RPMI8226 (cell line): ENCODE measurements at places on chromosomes 11 and 22.
A peak's percentile ranks its signal among the peaks of the same experiment; 100 is the strongest.

DNA sequence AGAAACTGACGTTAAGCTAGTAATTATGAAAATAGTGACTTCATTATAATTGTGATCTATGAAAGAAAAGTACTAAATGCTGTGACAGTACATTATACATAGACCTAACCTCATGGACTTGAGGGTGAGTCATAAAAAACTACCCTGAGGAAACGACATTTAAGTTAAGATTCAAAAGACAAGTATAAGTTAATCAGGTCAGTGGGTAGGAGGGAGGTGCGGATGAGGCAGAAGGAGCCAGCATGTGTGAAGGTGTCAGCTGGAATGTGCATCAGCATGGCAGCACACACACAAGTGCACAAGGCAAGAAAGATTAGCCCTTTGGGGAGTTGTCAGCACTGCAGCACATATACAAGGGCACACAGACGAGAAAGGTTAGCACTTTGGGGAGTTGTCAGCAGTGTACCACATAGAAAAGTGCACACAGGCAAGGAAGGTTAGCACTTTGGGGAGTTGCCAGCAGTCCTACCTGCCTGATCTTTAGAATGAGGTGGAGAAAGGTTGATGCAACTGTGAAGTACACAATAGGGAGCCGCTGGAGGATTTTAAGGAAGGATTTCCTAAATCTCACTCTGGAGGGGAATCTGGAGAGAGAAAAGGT, 31.6 kb upstream of the CAVIN3 start:
- DNase-seq = no peak

DNA sequence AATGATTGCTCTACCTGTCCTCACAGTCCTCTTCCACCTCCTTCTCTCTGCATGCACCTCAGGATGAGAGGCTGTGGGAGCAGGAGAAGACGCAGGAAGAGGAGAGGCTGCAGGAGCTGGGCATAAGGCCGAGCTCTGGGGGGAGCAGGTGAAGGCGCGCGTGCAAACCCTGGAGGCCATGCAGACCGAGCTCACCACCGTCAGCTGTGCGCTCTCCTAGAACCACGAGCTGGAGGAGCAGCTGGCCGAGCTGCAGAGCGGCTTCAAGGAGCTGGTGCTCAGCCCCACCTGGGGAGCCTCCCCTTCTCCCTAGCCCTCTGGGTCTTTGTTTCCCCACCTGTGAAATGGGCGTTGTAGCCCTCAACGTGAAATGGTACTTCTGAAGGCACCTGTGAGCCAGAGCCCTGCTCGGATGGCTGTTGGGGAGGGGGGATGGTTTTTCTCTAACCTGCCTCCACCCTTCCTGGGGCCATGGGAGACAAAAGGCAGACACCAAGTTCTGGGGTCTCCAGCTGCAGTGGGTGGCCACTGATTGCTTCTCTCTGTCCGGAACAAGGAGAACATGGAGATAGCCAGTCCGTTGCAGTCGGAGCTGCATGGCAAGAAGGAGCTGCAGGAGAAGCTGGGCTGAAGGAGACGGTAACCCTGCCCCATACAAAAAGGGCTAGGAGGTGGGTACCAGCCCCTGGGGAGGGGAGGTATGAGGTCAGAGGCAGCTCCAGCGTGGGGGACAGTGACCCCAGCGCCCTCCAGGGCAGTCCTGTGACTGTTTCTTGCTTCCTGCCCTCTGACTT, 65.2 kb upstream of the A4GALT start:
- no peak for DNase-seq

- DNase-seq = no peak
These were observed 83.6 kb downstream of the INSC start for GRCh38 chr11:15198284-15198683.

GRCh38 chr11:134164490-134165370, 59.0 kb downstream of the NCAPD3 start:
- no peak for DNase-seq

GRCh38 chr22:22752556-22753477, 108.4 kb downstream of the GGTLC2 start:
- no peak for DNase-seq

DNA sequence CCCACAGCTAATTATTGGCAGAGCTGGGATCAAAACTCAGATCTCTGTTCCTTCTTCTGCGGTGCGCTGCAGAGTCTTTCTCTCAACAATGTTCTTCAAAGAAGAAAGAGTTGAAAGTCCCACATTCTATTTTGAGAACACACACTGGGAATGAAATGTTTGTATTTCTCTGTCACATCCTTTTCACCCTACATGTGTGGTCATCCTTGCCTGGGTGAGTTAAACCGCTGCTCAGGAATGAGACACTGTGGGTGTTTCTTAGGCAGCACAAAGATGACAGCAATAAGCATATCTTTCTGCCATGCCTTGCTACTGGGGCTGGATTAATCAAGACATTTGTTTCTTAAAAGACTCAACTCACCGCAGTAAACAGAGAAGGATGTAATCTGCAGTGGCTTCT, 222.6 kb downstream of the LARGE1 start:
- DNase-seq = no peak

- DNase-seq = no peak
These were observed 2.7 kb downstream of the RNF169 start for GRCh38 chr11:74751303-74751702.

DNA sequence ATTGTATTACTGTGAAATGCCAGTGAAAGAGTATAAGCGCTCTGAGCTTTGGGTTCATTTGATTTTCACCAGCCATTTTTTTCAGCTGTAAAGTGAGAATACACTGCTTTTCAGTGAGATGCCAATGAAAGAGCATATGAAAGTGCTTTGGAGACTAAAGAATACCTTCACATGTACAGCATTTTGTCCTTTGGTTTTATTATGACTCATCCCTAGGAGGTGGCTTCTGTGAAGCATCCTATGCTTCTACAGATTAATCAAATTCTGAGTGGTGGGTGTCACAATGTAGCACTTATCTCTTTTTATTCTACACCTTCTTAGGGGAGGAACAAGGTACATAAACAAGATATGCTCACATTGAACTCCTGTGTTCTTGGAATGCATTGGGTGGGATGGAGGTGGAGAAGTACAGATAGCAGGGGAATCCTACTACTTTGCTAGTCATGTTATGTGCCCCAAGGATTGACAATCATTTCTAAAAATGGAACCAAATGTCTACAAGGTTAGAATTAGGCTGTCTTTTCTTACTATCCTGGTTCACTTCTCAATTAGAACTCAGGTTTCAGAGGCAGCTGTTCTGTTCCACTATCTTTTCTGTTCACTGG, 18.7 kb downstream of the TRIM44 start:
- DNase-seq = no peak

- DNase-seq = no peak
These were observed 80.1 kb downstream of the EMSY start for GRCh38 chr11:76524919-76525318.

DNA sequence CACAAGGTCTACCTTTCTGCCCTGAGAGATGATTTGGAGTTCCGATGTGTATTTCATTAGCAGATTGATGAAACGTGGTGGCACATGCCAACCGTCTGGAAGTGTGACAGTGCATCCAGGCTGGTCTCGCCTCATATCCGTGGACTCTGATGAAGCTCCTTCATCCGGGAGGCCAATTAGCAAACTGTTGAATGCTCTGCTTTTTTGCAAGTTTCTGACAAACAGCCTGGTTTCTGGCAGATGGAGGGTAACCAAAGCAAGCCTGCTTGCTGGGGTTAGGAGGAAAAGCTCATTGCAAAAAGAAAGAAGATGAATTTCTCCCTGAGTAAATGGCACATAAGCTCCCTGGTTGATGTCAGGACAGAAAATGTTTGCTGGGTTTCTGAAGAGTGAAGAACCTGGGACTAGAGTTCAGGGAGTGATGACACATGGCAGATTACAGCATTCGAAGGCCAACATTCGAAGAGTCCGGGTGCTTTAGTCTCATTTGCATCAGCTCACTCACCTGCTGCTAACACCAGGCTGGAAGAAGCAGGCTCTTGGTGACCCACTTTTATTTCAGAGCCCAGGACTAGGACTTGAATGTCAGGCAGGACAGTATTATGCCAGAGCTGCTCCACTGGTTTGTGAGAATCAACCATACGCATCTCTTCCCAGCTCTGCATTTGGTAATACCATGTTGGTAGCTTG, 135.9 kb upstream of the TTC12 start:
- DNase-seq = no peak

DNA sequence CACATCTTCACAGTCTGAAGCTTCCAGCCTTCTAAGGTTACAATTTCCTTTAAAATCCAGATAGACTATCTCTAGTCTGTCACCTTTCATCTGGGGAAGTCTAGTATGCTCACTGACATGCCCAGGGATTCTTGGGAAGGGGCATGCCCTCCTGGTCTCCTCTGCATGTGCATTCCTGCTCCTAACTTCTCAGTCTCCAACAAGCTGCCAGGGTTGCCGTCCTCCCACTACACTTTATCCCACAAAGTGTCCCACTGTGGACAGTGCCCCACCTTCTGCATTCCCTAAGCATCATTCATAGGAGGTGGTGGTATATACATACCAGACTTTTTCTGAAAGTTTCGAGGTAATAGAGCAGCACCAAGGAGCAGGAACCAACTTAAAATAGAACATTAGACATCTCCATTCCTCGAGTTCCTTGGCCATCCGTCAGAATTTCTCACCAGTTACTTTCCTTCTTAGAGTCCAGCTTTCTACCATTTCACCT, 28.7 kb downstream of the EIF3F start:
- DNase-seq = no peak

- peak; percentile 90 for DNase-seq
These were observed 39.6 kb downstream of the NUMA1 start for GRCh38 chr11:72040491-72041363.

DNA sequence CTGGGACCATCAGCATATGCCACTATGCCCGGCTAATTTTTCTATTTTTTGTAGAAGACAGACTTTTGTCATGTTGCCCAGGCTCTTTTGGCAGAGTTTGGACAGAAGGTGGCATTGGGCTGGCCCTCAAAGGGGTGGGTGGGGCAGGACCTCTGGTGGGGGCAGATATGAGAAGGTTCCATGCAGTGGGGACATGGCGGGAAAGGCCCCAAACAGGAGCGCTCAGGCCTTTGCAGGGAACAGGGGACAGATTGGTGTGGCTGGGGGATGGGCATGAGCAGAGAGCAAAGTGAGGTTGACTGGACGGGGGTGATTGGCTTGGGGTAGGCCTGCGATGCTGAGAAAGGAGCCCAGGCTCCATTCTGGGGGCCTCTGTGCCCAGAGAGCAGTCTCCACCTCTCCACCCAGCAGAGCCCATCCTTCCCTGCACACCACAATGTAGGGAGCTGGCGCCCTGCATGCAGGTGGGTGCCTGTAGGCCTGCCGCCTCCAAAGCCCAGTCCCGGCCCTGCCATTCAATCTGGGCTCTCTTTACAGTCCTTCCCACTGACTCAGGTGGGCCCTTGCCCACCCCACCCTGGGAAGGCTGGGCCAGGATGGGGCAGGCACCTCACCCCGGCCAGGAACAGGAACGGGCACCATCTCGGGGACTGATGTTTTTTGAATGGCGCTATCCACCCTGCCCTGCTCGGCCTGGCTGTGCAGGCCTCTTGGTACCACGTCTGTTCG, 98.7 kb downstream of the MORC2 start:
- no peak for DNase-seq

GRCh38 chr11:61657566-61658290, 22.5 kb upstream of the DAGLA start:
- DNase-seq = no peak

DNA sequence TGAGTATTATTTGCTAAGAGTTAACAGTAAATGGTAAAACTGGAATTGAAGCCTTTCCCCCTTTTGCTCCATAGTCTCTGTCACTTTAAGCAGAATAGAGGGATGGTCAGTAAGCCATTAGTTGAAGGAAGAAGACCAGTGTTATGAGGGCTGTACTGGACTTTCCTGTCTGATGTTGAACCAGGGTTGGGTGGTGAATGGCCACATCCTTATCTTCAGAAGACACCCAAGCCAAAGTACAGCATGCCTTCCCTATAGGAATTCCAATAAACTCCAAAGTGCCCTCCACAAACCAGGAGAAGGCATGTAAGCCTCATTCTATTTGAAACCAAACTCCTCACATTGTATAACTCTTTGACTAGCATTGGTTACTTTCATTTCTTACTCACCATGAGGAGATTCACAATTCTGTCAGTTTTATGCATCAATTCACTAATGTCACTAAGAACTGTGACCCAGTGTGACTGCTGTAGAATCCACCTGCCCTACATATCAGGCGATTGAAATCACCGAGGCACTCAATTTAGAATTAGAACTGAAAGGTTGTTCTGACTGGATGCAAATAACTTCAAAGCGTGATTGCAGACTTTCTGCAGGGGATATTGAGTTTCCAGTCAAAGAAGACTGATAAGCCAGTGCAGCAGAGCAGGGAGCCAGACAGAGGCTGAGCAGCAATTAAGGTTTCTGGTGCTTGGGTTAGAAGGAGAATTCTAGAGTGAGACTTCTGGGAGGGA, 107.1 kb upstream of the DDI1 start:
- no peak for DNase-seq

DNA sequence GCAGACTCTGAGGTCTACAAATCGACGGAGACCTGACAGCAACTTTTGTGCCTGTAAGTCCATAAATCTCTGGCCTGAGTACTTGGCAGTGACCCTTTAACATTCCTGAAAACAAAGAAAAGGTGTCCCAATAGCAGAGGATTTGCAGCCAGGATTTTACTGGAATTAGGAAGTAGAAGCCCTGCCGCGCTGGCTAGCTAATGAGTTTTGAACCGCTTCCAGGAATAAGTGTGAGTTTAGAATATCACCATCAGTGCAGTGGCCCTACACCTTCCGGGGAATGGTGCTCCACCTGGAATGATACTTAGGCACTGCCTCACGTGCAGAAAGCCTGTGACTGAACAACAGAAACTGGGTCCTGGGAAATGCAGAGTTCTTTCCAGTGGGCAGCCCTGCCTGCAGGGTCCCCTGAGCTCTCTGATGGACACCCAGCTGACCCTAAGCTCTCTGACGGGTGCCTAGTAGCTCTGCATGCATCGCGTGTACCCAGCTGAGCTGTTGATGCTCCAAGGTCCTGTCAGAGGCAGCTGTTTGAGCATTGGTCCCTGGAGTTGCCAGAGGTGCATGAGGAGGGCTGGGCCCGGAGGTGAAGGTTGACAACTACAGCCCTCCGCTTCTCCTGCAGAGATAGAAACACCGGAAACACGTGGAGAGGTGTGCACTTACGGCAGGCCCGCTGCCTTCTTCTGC, 380.9 kb downstream of the TBC1D22A start:
- no peak for DNase-seq

- no peak for DNase-seq
These were observed 24.3 kb downstream of the LMO2 start for GRCh38 chr11:33867561-33867960.

- DNase-seq = peak; percentile 11
These were observed 859.0 kb downstream of the FAM181B start for GRCh38 chr11:81874635-81875034.

DNA sequence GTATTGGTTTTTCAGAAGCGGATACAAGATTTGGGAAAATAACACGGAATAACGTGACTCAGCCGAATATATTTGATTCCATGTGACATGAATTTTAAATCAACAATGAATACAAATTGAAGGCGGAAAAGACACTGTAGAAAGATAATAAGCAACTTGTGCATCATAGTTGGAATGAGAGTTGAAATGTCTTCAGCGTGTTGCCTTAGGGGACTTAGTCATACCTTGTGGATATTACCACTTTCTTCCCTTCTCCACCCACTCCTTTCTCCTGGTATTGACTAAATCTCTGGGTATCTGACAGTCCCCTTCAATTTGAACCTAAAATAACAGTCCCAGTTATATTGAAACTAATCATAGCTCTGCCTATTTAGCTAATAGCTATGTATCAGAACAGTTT, 2373.1 kb upstream of the RAG2 start:
- DNase-seq = no peak
